Stimulated activated CD4-positive, alpha-beta T cell treated with anti-CD3 and anti-CD28 coated beads, TNF-alpha, amount 100 ng/mL, for 1 hour (primary cell): ENCODE measurements at places on chromosomes 1 and 21.

DNA sequence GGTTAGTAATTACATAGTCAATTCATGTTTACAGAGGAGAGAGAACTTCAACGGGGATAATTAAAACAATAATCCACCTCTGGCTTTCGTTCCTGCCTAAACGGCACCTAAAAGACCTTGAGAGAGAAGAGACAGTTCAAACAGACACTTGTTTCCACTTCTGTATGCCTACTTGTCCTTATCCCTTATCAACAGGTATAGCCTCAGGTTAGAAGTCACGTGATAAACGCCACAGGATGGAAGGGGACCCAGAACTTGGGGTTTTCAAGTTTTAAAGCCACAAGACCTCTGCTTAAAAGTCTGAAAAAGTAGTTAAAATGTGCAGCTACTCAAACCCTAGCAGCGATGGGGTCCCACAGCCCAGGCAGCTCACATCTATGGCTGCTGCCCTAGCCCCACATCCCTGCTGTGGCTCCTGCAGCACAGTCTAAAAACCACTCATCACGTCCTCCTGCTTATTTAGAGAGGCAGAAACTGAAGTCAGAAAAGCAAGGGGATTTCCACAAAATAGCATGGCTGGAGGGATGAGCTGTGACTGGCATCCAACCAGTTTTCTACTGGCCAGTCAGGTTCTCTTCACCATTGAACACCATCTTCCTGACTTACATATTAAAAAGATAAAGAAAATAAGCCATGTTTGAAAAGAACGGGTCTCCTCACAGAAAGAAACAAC, 51.2 kb upstream of the SEC16B start:
- DNase-seq = no peak

GRCh38 chr1:232033285-232033684, 406.7 kb downstream of the DISC1 start:
- no peak for DNase-seq

GRCh38 chr1:203031467-203031866, 5.2 kb downstream of the PPFIA4 start:
- DNase-seq = no peak

GRCh38 chr1:15963363-15963967, 12.4 kb downstream of the ZBTB17 start:
- no peak for DNase-seq

DNA sequence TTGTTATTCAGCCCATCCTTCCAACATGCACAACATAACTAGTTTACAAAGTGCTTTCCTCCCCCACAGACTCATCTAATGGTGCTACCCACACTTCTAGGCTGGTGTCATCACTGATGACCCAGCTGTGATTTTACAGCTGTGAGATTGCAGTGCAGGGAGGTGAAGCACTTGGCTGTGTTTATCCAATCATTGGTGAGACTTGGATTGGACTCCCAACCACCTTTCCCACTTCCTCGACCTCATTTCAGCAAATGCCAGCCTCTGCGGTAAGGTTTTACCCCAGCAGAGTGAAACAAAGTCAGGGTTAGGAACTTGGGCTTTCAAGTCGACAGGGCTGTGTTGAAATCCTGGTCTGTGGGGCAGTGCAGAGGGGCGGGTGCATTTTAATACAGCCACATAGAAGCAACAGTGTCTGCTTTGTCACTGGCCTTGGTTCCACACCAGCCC, 22.1 kb downstream of the ECHDC2 start:
- DNase-seq = no peak

DNA sequence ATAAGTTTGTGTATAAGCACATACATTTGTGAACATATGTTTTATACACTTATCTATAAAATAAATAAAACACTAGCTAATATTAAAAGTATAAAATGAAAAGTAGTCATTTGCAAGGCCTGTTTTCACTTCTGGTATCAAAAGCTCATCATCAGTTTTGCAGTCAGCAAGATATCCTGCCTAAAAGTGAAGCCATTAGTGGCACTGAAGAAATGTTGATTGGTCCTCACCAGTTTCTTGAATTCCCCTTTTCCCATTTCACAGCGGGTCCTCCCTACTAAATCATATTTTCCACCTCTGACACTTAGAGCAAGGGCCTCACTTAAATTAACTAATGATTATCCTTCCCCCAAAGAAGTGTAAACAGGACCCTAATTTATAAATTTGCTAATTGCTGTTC, 6.7 kb downstream of the TBX15 start:
- no peak for DNase-seq

DNA sequence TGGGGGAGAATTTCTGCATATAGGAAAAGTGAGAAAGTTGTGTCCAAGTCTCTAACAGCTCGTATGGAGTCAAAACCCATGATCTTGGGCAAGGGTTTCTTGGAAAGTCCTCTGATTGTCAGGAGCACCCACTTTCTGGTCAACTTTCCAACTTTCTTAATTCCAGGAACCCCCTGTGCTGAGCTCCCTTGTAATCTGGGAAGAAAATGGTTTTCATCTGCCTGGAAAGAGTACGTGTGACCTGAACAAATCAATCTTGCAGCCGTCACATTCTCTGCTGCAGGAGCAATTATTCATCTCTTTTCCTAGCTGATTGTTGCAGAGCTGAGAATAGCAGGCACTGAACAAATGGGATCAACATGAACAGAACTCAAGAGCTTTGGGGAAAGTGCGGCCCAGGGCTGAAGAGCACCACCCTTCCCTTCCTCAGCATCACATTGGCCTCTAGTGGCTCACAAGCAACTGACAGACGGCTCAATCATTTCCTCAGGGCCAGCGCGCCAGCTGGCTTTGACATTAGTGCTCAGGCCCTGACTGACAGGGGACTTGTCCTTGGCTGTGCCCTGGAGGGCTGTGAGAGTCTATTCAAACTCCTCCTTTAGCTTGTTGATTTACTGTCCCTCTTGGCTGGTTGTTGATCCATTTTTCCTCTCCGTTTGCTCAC, 295.2 kb downstream of the HLX start:
- no peak for DNase-seq

- no peak for DNase-seq
These were observed at the start of gene APOBEC4 for GRCh38 chr1:183652547-183653461. TSS of gene APOBEC4 (minus strand) at chr1:183653316. CDS start at chr1:183648781, 4,535 bp downstream.

- no peak for DNase-seq
These were observed 84.9 kb downstream of the CNIH3 start for GRCh38 chr1:224700918-224701531.

- DNase-seq = no peak
These were observed 6.6 kb upstream of the GNG12 start for GRCh38 chr1:67839826-67840225.

GRCh38 chr1:25682059-25682601, 65.5 kb downstream of the MAN1C1 start:
- no peak for DNase-seq

DNA sequence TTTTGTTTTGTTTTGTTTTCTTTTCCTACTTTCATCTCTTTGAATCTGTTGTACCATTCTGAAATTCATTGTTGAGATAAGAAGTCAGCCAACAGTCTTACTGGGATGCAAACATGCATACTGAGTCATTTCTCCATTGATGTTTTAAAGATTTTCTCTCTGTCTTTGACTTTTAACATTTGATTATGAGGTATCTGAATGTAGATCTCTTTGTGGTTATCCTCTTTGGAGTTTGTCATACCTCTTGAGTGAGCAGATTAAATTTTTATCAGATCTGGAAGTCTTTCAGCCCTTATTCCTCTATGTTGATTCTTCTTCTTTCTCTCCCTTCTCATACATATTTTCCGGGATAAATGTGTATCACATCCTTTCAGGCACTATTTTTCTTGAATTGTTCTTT, 406.9 kb upstream of the NCAM2 start:
- DNase-seq = no peak

GRCh38 chr1:27727126-27727525, 1.4 kb downstream of the FAM76A start:
- no peak for DNase-seq

- no peak for DNase-seq
These were observed 22.2 kb upstream of the SPATA6 start for GRCh38 chr1:48493970-48494769.

- no peak for DNase-seq
These were observed 478 bp downstream of the C2CD2 start for GRCh38 chr21:41953249-41953830.

DNA sequence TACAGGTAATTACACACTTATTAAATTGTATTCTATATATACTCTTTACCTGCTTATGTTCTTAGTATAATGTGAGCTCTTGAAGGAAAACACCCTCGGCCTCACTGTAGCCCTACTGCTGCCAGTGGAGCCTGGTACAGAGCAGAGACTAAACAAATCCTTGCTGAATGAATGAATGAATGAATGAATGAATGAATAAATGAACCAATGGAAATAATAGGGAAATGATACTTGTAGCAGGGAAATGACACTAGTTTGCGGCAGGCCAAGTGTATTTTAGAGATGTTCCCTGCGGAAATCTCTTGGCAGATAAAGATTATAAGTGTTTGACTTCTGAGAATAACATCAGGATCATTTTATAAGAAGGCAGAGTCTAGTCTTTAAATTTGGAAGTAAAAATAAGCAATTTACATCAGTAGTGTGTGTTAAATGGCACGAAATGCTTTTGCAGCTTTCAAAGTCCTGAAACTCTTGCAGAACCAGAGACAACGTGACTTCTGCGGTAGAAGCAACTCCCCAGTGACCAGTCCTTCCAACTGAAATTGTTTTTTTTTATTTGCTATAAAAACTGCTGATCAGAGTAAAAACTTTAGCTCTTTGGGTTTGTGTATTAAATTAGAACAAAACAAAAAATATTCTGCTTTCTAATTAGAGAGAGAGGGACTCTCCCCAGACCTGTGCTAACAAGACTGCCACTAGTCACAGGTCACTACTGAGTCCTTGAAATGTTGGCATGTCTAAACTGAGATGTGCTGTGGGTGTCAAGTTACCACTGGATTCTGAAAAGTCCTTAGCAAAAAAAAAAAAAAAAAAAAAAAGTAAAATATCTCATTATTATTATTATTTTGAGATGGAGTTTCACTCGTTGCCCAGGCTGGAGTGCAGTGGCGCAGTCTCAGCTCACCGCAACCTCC, 199.3 kb upstream of the MAP1LC3C start:
- DNase-seq = no peak

- DNase-seq = no peak
These were observed 40.7 kb downstream of the PEX14 start for GRCh38 chr1:10515301-10515975.

- no peak for DNase-seq
These were observed 94.7 kb upstream of the ERRFI1 start for GRCh38 chr1:8120693-8121260.

DNA sequence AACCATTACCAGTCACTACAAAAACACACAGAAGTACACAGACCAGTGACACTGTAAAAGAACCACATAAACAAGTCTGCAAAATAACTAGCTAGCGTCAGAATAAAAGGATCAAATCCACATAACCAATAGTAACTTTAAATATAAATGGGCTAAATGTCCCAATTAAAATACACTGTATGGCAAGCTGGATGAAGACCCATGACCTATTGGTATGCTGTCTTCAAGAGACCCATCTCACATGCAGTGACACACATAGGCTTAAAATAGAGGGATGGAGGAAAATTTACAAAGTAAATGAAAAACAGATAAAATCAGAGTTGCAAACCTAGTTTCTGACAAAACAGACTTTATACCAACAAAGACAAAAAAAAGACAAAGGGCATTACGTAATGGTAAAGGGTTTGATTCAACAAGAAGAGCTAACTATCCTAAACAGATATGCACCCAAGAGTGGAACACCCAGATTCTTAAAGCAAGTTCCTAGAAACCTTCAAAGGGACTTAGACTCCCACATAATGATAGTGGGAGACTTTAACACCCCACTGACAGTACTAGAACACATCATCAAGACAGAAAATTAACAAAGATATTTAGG, 196.9 kb downstream of the TBX15 start:
- no peak for DNase-seq
